ENCODE measurements at places on chromosomes 3 and 15. TPM values are rescaled to one million over a fixed set of nuclear protein-coding genes. Genes with fewer than 3 reads are reported as not detected.

- no peak for DNase-seq
Measured at GRCh38 chr3:127555108-127555507, 35.4 kb downstream of the TPRA1 start.

GRCh38 chr3:65478551-65479500 is 559.9 kb downstream of the MAGI1 start:
- DNase-seq = no peak

DNA sequence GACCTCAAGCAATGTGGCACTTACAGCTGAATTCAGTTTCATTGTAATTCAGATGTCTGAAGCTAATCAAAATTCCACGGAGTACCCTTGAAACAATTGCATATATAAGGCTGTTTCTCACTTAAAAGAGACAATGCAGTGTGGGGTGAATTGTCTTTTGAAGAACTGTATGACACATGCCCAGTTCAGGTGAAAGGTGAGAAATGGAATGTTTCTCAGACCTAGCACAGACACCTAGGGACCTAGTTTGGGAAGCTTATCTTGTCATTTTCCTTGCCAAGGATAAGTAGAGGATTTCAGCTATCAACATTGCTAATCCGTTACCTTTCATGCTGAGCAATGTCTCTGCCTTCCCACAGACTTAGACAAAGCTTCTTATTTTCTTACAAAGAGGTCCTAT is 36.3 kb downstream of the MBNL1 start:
- no peak for DNase-seq

DNA sequence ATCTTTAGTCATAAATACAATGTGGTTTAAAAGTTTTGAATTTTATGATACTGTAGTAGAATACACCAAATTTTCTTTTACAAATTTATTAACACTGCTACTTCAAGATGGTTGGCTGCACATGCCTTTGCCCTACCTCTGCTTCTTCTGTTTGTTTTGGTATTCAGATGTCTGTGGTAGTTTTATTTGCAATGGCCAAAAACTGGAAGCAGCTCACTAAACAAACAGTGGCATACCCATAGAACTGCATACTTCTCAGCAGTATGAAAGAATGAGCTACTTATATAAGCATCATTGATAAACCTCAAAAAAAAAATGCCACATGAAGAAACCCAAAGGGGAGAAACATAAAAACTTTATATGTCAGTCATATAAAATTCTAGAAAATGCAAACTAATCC is 19.5 kb downstream of the ARIH2 start:
- no peak for DNase-seq

GRCh38 chr3:63955830-63956545 is 43.8 kb upstream of the SCAANT1 start:
- no peak for DNase-seq

DNA sequence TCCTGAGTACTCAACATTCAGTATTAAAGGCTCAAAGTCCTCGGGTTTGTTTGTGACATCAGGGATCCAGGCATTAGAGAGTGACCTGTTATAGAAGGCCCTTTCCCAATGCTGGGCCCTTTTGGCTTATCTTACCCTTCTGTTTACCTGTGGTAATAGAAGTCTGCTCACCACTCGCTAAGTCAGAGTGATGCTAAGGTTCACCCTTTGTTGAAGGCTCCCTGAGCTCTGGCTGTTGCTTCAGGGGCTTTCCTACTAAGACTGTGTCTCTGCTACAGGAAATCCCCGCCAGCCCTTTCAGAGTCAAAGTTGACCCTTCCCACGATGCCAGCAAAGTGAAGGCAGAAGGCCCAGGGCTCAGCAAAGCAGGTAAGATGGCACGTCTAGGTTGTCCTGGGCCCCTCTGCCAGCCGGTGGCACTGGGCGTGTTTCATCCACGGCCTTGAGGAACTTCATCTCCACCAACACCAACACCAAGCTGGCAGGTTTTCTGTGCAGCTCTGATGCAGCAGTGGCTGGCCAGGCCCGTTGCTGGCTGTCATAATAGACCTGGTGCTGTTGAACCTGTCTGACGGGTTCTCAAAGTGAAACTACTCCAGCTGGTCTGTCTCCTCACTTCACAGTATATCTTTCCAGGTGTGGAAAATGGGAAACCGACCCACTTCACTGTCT is 99.1 kb downstream of the DNASE1L3 start:
- no peak for DNase-seq

MSL2 gene
- total RNA-seq = 31.5 TPM

MYLK gene
- 15.1 TPM for total RNA-seq

SKOR1 gene
- 0.16 TPM for total RNA-seq

DNA sequence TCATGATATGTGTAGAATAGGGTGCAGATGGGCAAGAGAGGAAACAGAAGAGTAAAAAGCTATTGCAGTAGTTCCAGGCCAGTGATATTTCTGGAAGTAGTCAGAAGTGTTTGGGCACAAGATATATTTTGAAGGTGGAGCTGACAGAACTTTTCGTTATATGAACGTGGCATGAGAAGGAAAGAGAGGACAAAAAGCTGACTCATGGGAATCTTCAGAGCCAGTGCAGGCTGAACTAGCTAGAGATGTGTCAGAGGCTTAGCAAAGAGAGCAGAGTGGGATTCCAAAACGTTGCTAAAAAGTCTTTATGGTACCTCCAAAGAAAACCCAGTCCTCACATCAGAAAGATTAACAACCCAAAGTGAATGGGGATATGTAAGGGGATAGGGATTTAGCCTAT is 28.7 kb downstream of the TRIM69 start:
- no peak for DNase-seq

DNA sequence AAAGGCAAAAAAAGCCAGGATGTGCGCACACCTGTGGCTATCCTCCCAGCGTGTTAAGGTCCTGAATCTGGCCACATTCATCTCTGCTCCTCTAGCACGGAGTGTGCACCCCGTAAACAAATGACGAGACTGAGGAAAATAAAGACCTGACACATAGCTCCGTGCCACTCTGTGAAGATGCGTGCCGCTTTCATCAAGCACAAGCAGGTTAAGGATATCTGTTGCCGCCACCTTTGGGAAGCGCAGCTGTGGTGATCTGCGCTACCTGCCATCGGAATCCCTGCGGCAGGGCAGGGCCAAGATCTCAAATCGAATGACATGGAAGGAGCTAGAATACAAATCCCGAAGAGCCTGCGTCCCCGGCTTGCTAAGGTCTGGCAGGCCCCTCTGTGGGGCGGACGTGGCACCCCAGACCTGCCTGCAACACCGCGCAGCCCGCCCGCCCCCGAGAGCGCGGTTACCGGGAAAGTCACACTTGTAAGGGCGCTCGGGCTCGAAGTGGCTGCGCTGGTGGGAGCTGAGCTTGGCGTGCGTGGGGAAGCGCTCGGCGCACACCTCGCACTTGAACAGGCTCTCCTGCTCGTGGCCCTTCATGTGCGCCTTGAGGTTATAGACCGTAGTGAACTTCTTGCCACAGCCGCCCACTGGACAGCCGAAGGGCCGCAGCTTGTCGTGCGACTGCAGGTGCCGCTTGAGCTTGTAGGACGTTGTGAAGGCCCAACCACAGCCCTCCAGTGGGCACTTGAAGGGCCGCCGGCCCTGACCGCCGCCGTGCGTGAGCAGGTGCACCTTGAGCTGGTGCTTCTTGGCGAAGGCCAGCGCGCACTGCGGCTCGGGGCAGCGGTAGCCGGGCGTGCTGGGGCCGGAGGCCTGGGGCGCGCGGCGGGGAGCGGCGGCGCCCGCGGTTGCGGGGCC is 936 bp downstream of the ZXDC start:
- no peak for DNase-seq

DNA sequence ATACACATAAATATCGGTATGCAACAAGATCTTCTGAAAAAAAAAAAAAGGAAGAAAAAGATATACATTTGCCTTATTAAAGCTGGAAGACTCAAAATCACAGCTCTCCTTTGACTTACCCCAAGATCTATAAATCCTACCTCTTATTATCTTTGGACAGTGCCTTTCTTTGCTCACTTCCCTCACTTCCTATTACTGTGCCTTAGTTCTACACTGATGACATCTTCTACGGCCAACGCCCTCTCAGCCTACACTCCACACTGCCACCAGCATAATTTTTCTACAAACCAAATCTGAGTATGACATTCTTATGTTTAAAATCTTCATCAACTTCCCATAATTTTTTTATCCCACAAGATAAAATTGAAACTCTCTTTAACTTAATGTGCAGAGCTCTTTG is 137.1 kb downstream of the VPS13C start:
- no peak for DNase-seq

KBTBD12 gene
- 3.4 TPM for total RNA-seq

GRCh38 chr15:89625716-89626115 is 29.6 kb downstream of the KIF7 start:
- DNase-seq = no peak

DNA sequence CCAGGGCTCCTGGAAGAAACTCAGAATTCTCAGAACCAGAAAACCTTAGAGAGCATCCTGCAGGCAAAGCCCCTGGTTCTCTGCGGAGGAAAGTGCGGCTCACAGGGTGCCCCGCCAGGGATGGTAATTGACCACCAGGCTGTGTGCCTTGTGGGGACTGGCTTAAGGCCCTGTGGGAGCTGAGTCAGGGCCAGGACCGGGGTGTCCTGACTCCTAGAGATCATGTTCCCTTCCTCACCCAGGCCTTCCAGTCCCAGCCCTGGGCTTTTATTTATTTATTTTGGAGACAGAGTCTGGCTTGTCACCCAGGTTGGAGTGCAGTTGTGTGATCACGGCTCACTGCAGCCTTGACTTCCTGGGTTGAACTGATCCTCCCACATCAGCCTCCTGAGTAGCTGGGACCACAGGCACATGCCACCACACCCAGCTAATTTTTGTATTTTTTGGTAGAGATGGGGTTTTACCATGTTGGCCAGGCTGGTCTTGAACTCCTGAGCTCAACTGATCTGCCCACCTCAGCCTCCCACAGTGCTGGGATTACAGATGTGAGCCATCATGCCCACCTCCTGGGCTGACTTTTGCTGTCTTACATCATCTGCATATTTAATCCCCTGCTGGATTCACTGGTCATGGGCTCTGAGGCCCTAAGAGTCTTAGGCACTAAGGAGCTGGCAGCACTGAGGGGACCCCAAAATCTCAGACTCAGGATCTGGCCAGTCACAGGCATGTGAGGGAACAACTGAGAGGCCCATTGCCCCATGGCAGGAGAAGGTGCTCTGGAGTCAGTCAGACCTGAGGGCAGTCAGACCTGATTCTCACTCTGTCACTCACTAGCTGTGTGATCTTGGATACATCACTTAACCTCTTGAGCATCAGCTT is 20.4 kb upstream of the LAMP3 start:
- no peak for DNase-seq

- DNase-seq = no peak
Measured at GRCh38 chr3:56845505-56845904, 43.8 kb upstream of the ARHGEF3 start.

- no peak for DNase-seq
Measured at GRCh38 chr3:48406443-48407431, 23.1 kb downstream of the PLXNB1 start.

DNA sequence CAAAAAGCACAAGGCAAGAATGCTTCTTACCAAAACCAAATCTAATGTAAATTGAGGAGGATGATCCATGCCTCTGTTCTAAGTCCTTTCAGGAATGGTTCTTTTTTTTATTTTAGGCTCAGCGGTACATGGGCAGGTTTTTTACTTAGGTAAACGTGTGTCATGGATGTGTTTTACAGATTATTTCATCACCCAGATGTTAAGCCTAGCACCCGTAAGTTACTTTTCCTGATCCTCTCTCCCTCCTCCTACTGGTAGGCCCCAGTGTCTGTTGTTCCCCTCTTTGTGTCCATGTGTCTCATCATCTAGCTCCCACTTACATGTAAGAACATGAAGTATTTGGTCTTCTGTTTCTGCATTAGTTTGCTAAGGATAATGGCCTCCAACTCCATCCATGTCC is 289.2 kb upstream of the THBS1 start:
- DNase-seq = no peak

- DNase-seq = no peak
Measured at GRCh38 chr15:50718700-50719125, 32.1 kb upstream of the TRPM7 start.

GRCh38 chr3:65094723-65095122 is 406.9 kb upstream of the ADAMTS9 start:
- DNase-seq = no peak

DNA sequence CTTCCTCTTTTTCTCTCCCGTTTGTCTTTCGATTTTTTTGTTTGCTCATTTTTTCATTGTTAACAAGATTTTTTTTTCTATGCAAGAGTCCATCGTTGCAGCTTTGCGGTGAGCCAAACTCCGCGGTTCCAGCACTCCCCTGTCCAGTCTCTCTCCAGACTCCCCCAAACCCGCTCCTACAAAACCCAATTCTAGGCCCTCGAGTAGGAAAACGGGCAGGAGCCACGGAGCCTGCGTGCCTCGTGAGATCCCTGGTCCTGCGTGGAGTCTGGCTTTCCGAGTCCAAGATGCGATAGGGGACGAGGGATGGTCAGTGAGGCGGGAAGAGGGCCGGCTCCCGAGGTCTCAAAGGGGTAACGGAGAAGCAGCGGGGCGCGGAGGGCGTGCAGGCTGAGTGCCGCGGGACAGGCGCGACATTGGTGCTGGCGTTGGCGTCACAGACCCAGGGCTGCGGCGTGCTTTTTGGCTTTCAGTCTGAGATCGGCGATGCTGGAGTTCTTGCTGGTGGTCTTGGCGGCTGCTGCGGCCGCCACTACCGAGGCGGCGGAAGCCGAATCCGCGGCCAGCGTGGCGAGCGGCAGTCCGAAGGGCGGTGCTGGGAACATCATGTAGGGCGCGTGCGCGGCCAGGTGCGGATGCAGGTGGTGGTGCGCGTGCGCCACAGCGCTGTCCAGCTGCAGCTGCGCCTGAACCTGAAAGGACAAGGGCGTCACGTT is 8.5 kb downstream of the SHOX2 start:
- DNase-seq = no peak

TEX9 gene
- 23.2 TPM for total RNA-seq

DNA sequence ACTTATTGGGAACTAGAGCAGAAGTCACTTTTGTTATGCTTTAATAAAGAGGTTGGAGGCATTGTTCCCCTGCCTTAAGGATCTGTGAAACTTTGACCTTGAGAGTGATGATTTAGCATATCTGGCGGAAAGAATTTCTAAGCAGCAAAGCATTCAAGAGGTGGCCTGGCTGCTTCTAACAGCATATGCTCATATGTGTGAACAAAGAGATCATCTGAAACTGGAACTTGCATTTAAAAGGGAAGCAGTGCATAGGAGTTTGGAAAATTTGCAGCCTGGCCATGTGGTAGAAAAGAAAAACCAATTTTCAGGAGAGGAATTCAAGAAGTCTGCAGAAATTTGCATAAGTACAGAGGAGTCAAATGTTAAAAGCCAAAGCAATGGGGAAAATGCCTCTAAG is 56.4 kb upstream of the GOLIM4 start:
- no peak for DNase-seq

- DNase-seq = no peak
Measured at GRCh38 chr3:102036017-102036416, 186.7 kb downstream of the NFKBIZ start.

DNA sequence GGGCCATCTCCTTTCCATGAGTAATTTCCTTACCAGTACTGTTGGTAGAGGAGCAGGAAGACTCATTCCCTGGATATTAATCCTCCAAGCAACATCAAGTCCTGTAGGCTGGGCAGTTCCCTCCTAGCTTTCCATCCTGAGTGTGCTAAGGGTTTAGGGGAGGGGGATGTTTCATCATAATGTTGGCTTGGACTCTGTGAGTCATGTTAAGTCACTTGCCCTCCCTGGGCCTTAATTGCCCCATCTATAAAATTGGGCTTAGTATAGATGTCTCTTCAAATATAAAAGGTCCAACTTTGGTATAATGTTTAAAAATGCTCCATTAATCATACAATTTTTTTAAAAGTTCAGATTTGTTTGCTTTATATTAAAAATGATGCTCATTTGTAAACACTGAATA is 52.7 kb downstream of the TLE3 start:
- no peak for DNase-seq

NKIRAS1 gene
- total RNA-seq = 36.5 TPM

GRCh38 chr3:111617912-111618601 is 22.9 kb upstream of the ZBED2 start:
- DNase-seq = no peak

- DNase-seq = no peak
Measured at GRCh38 chr3:105527949-105528348, 161.2 kb downstream of the ALCAM start.

Data from occipital lobe (tissue), 3 donors.